ENCODE measurements at places on chromosomes 1 and 21.
A peak's percentile ranks its signal among the peaks of the same experiment; 100 is the strongest.

- DNase-seq: no peak
Observed at GRCh38 chr1:184959626-184960025, 14.7 kb downstream of the NIBAN1 start.

GRCh38 chr1:92961896-92962752 lies 862 bp upstream of the DIPK1A start:
- peak; percentile 35 for DNase-seq

GRCh38 chr1:45913183-45913683 lies 109.8 kb downstream of the MAST2 start:
- DNase-seq: no peak

DNA sequence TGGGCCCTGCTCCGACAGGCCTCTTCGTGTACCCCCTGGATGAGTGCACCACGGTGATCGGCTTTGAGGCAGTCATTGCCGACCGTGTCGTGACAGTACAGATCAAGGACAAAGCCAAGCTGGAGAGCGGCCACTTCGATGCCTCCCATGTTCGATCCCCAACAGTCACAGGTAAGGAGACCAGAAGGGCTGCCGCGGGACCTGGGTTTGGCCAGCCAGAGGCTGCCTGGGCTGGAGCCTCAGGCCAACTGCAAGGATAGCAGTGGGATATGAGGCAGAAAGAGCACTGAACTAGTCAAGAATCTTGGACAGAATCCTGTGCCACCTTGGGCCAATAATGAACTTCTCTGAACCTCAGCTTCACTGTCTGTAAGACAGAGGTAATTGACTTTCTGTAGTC lies 22.1 kb downstream of the VWA5B1 start:
- no peak for DNase-seq

DNA sequence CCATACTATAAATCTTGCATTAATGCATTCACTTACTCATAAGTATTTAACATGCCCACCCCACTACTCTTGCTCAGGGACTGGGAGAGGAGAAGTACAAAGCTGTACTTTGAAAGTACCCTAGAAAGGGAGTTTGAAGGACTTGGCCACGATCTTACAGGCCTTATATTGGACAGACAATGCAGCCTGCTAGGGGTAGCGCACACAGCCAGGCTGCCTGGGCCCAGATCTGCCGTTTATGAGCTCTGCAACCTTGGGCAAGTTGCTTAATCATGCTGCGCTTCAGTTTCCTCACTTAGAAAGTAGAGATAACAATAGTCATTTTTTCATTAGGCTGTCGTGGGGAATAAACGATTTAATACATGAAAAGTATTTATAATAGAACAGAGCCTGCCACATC lies 110.1 kb downstream of the CDC7 start:
- no peak for DNase-seq

- no peak for DNase-seq
Observed at GRCh38 chr1:166740668-166741276, 98.5 kb upstream of the POGK start.

- no peak for DNase-seq
Observed at GRCh38 chr1:107707111-107707510, 257.9 kb downstream of the VAV3 start.

GRCh38 chr1:18109058-18109755 lies 1.6 kb downstream of the IGSF21 start:
- DNase-seq: no peak

DNA sequence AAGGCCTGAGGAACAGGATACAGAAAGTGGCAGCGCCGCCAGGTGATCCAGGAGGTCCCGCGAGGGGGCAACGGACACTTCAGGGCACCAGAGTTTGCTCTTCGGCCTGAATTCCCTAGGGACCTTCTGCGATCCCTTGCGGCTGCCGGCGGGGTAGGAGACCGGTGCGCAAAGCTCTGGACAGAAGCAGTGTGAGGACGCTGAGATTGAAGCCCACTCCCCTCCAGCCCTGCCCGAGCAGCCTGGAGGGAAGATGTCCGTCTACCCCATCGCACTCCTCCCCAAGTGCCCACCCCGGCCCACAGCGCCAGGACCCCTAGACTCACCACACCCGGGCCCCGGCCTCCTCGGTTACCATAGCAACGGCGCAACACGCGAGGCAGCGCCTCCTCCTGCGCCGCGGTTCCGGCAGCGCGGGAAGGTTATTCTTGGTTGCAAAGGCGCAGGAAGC lies at the start of gene ANKRD45:
Gene ANKRD45 (minus strand): TSS at position 361 of the 451 bp plus-strand sequence. CDS start 10,433 bp downstream, outside the sequence.
- no peak for DNase-seq

DNA sequence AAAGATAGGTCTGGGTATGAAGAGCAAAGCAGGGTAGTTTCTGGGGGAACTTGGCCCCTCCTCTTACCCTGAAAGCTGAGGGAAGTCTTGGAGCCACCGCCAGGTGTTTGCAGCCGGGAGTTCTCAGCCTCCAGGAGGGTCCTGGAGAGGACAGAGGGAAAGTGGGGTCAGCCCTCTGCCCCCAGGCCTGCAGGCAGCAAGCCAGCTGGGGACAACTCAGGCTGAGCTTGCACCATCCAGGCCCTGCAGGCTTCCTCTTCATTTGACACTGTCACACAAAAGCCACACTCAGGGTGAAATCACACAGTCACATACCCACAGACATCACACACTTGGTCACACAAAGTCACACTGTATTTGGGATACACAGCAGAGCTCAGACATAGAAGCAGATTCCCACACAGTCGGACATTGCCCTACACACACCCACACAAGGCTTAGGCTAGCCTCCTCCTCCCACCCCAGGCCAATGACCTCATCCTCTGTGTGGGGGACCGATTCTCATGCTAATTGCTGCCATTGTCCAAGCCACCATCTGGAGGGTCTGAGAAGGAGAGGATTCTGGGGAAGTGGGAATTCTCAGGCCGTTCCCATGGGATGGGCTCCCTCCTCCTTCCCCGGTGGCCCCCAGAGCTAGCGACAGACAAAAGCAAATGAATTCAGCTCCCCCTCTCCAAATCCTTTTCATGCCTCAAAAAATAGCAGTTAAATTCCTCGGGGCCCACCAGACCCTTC lies 3.7 kb downstream of the NES start:
- DNase-seq: no peak

- DNase-seq: no peak
Observed at GRCh38 chr1:225517697-225518096, 89.9 kb upstream of the LBR start.

DNA sequence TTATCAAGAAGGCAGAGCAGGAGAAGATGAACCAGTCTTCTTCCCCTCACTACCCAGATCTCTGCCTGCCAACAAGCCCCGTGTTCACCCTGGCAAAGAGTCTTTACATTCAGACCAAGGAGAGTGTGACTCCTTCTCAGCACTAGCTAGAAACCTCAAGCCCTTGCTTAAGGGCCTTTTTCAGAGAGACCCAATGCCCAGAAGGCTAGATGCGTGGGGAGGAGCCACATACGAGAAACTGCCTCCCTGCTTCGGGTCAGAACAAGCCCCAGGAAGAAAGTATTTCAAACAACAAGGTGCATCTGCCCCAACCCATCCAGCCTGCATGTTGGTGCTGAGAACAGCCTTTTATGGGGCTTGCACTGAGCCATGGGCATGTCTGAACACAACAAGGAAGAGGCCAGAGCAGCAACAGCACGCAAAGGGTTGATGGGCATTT lies 152.7 kb upstream of the CAMK1G start:
- no peak for DNase-seq

GRCh38 chr1:188551176-188551575 lies 1722.4 kb downstream of the PLA2G4A start:
- no peak for DNase-seq

DNA sequence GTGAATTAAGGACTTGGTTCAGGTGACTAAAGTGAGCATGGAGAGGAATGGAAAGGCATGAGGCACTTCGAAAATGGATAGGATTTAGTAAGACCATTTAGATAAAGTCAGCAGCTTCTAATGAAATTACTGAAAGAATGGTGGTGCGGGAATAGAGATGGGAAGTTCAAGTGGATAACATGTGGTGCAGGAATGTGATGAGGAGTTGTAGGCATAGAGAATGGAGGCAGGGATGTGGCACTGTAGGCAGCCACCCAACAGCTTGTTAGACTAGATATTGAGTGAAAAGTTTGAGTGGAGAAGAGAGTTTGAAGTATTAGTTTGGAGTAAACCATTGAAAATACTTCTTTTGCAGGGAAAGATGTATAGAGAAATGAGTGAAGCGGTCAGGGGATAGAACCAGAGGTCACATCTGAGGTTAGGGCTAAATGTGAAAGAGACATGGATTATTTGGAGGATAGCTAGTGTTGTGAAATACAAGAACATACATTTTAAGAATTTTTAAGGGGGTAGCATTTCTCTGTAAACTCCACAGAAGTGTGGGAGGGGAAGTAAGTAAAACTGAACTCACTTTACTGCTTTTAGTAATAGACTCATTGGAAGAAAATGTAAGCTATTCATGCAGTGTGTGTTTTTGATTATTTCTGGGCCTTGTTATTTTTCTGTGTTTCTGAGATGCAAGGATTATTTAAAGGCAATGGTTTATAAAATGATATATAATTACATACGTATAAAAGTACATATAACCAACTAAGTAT lies 46.2 kb downstream of the DYRK1A start:
- DNase-seq: no peak

DNA sequence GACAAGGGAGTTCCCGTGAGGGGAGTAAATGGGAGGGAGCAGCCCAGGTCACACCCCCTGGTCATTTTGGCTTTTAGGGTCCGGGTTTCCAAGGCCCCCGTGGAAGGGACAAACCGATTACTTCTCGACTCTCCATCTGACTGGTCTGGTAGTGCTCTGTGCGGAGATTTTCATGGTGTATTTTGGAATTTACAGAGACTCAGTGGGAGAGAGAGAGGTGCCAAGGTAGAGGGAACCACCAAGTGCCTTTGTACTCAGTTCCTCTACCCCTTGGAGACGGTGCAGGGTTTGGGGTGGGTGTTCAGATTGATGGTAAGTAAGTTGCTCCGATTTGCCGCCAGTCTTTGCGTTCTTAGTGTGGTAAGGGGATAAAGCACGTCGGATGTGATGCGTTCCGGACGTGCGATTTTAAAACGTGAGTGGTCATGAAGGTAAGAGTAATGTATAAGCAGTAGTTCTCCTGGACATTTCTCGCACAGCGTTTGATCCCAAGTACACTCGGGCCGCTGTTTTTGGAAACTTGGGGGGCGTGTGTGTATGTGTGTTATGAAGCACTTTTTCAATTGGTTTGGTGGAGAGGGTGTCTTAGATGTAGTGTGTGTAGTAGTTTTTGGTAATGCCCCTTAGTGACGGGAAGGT lies 682 bp downstream of the SUCO start:
- no peak for DNase-seq

DNA sequence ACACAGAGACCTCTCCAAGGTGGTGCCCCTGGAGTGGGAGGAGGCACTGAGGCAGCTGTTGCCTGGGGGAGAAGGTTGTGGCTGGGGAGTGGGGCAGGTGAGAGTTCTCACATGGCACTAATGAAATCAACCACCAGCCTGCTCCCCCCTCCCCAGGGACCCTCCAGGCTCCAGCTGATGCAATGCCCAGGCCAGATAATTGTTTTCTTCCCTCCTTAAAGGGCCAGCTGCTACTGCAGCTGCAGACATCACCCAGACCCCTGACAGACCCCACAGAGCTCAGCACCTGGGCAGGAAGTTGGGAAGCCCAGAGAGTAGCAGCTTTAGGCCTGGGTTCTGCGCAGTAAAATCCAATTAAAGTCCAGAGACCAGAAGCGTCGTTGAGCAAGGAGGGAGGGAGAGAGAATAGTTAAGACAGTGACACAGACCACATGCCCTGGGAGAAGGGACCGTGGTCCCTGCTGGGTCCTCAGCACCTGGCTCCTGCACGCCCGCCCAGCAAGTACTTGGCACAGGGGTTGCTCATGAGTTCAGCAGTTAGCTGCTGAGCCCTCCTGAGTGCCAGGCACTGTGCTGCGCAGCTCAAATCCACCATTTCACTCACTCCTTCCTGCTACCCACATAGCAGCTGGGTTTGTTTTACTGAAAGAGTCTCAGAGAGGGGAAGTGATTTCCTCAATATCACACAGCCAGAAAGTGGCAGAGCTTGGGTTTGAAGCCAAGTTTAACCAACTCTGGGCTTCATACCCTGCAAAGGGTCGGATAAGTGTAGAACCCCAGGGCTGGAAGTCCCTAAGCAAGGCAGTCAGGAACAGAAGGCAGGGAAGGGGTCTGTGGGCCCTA lies 1.9 kb downstream of the RIMS3 start:
- no peak for DNase-seq

- no peak for DNase-seq
Observed at GRCh38 chr1:31029026-31029425, 36.5 kb downstream of the PUM1 start.

- DNase-seq: no peak
Observed at GRCh38 chr1:212162635-212163034, 122.6 kb upstream of the PPP2R5A start.

DNA sequence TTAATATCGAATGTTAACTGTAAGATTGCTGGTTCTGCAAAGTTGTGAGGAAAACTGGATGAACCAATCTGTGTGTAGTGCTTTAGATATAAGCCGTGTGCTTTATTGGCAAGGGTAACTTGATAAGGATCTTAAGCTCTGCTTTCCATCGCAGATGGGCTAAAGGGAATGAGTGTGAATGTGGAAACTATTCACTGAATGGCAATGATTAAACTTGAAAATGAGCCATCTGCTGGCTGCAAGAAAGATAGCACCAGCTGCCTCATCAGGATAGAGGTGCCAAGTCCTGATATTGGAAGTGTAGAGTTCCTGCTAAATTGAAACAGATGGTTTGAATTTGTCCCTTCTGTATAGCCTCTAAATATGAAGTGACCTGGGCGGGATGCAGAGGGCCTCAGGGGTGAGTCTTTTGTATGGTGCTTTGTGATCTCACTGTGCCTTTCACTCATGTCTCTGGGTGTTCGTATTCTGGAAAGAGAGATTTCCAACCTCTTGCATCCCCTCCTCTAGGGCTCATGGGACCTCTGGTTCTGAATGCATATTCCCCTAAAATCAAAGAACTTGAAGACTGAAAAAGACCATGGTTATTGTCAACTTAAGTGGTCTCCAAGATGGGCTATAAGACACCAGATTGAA lies 9.2 kb downstream of the FCRL3 start:
- DNase-seq: no peak

GRCh38 chr1:199616947-199617346 lies 410.6 kb upstream of the NR5A2 start:
- no peak for DNase-seq

GRCh38 chr1:162627662-162628296 lies 4.5 kb upstream of the DDR2 start:
- no peak for DNase-seq

DNA sequence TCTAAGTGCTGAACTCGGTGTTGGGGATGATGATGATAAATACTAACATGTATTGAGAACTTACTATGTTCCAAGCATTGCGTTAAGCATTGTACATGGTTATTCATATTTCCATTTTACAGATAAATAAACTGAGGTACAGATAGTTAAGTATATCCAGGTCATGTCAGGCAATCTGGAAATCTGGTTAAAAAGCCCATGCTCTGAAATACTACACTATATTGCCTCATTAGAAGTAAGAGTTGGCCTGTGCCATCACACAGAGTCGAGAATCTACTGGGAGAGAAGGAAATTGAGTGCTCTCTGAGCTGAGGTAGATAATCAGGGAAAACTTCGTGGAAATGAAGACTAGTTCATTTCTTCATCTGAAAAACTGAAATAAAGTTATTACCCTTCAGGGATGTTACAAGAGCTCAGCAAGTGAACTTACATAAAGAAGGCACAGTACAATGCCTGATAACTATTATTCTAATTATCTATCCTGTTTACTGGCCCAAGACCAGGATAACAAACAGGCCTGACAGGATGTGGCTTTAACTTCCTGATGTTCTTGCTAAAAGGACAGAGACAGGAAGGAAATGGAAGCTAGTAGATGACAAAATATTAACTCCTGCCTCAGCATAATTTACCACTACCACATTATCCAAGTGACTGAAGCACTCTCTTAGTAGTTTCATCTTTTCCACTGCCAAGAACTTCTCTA lies 85.6 kb downstream of the EPS15 start:
- DNase-seq: no peak
